Substantia nigra (tissue), 51 donors: ENCODE measurements at places on chromosomes 7 and 10.

GRCh38 chr10:52297747-52298146 is 16.3 kb upstream of the DKK1 start:
- no peak for DNase-seq

- DNase-seq = no peak
Observed at GRCh38 chr7:46143421-46143820, 222.3 kb upstream of the IGFBP3 start.

GRCh38 chr7:129095258-129095657 is 40.3 kb upstream of the TNPO3 start:
- no peak for DNase-seq

DNA sequence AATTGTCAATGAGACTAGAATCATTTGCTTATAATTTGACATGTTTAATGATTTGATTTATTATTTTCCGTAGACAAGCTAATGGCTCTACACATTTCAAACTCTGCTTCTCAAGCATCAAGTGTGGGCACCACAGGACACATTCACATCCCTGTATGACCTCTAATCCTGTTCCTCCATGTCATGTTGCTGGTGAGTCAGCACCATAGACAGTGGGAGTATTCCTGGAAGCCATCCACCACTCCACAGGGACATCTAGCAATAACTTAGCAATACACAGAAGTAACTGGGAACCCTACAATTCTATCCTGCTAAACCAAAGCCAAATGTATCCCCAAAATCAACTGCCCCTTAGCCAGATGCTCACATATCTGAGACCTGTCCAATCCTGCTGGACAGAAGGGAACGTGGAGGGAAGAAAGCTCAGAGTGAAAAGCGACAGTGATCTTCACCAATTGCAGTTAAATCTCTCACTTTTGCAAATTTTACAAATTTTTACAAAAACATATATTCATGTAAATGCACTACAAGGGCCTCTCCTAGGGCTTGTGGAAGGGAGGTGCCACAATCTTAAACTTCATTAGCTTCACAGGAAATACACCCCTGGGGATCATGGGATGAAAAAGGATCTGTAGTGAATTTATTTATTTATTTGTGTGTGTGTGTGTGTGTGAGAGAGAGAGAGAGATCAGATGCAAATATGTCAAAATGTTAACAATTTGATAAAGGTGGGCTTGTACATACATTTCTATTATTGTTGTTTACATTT is 126.5 kb downstream of the GFRA1 start:
- DNase-seq = no peak

DNA sequence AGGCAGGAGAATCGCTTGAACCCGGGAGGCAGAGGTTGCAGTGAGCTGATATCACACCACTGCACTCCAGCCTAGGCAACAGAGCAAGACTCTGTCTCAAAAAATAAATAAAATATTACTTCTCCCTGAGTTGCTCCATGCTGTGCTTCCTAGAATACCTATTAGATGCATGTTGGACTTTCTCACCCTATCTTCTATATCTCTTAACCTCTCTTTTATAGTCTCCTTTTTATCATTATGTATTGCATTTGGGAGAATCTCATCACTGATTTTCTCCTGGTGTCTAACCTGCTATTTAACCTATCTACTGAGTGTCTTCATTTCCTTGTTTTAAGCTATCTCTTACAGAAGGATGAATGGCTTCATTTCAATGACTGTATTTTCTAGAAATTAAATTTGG is 32.1 kb upstream of the NANOS1 start:
- no peak for DNase-seq

DNA sequence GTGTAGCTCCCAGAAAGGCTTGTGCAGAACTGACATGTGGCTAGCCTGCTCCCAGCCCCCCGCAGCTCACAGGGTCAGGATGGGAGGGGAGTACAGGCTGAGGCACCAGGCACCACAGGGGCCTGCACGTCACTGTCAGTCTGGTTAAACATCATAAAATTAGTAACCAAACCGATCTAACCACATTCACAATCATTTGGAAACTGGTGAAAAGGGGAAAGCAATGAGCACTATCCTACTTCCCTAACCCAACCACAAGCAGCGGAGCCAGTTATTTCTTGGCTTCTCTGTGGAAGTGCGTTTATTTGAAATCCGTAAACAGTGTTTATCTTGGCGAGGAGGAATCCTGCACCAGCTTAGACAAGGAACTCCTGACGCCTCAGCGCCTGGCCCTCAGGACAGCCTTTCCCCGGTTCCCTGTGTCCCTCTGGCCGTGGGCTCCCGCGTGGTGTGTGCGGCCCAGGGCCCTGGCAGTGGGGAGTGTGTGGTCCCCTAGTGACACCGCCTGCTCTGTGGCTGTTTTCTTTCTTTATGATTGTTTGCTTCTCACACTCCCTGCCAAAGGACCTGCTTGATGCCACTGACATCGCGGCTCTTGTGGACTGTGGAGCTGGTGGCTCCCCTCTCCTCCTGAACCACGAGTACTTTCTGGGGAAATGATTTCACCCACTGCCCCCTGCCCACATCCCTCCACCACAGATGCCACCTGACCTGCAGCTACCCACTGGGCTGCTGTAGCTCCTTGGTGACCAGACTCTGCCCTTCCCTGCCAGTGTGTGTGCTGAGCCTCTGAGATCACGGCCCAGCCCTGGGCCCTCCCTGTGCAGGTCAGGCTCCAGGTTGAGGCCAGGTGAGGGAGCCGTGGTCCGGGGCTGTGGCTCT is 38.0 kb downstream of the INPP5A start:
- DNase-seq = no peak

DNA sequence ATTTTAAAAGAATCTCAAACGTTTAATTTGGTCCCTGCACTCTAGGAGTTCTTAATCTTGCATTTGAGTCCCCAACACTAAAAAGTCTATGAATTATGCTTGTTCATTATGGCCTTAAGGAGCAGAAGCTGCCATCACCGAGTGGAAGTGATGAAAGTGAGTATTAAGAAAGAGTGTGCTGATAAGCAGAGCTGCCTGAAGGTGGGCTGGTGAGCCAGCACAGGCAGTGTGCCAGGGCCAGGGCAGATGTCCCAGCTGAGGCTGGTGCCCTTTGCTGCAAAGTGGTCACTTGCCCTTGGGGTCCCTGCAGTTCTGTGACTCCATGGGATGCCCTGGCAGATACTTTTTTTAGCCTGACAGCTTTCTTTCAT is 72.9 kb upstream of the LOXL4 start:
- no peak for DNase-seq

GRCh38 chr10:11602919-11603523 is 8.4 kb downstream of the USP6NL start:
- no peak for DNase-seq

DNA sequence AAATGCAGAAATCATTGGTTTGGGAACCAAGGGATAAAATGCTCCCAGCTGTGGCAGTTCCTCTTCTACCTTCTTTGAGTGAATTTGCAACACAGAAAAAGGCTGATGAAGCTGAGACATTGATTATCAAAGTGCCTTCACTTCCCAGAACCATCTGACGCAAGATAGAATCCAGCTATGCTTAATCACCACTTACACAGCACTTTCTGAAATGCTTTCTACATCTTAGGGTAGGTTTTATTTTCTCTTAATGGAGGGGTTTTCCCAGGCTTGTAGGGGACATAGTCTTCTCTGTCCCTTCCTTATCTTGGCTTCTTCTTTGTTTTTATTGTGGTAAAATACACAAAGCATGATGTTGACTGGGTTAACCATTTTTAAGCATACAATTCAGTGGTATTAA is 332.6 kb upstream of the ZNF32 start:
- no peak for DNase-seq
